Motor neuron (in vitro differentiated cells): ENCODE measurements at places on chromosomes 4 and X. TPM values are rescaled to one million over a fixed set of nuclear protein-coding genes. Genes with fewer than 3 reads are reported as not detected.

HOPX gene
- 8.5 and 8.9 TPM in 2 replicates for total RNA-seq

MAGEA4 gene
- 0.28 and 0.39 TPM in 2 replicates for total RNA-seq

SMIM10 gene
- total RNA-seq = 1.1 and 2.0 TPM in 2 replicates

CT45A2 gene
- total RNA-seq = not detected in 2 replicates

F8A3 gene
- not detected in 2 replicates for total RNA-seq

SHROOM2 gene
- 7.8 and 10.9 TPM in 2 replicates for total RNA-seq

MAPK10 gene
- 58.0 and 59.4 TPM in 2 replicates for total RNA-seq

TCEAL6 gene
- 3.8 and 7.7 TPM in 2 replicates for total RNA-seq

PASD1 gene
- total RNA-seq = not detected in 2 replicates

TMEM271 gene
- total RNA-seq = not detected in 2 replicates

HSFX1 gene
- 0.60 and 1.0 TPM in 2 replicates for total RNA-seq

IL1RAPL1 gene
- total RNA-seq = 6.1 and 7.6 TPM in 2 replicates
